ENCODE measurements at places on chromosomes 4 and X. TPM values are rescaled to one million over a fixed set of nuclear protein-coding genes. Genes with fewer than 3 reads are reported as not detected.

DNA sequence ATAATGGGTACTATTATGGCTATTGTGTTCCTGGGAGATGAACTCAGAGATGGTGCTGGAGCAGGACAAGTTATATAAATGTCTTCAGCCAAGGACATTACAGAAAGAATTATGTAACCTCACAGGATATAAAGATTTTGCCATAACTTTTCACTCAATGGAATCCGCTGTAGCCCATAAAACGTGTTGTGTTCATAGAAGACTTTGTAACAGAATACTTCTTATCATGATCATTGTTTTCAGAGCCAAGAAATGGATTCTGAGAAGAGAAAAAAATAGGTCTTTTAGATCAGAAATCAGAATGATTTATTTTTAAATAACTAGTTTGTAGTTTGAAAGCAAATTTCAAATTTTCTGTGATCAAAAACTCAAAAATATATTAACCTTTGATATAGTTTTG is 441.0 kb upstream of the TENM3 start:
- H3K4me3 ChIP-seq = no peak overlapping the region
- no peak for DNase-seq
- no peaks in the 10 kb centered on the region for H3K4me1 ChIP-seq
- no peaks in the 10 kb centered on the region for H3K27me3 ChIP-seq

DNA sequence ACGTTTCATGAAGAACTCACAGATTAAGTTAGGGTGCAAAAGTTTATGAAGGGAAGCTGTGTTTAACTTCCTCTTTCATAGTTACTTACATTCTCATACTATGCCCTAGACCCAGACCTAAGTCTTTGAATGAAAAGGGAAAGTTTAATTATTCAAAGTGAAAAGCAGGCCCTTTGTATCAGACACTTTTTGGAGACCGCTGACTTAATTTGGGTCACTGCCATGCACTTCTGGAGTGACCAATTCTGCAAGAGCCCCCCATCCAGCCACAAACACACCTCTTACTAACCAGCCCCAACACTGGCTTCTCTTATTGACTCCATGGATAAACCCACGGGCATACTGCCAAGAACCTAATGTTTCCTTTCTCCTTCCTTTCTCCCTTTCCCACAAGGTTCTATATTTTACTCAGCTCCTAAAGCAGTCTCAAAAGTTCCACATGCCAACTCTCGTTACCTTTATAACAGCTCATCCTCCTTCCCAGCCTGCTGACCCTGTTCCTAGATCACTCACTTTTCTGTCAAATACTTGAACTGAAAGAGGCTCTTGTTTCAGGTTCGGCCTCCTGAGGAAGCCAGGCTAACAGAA is 34.5 kb downstream of the ABCE1 start:
- no peaks in the 10 kb centered on the region for H3K27me3 ChIP-seq
- DNase-seq = no peak
- peaks cover 5% of the 10 kb centered on the region for H3K36me3 ChIP-seq
- peak overlapping the region; percentile 50 for H3K27ac ChIP-seq
- peaks cover 12% of the 10 kb centered on the region for H3K4me1 ChIP-seq
- no peak overlapping the region for H3K4me3 ChIP-seq

DNA sequence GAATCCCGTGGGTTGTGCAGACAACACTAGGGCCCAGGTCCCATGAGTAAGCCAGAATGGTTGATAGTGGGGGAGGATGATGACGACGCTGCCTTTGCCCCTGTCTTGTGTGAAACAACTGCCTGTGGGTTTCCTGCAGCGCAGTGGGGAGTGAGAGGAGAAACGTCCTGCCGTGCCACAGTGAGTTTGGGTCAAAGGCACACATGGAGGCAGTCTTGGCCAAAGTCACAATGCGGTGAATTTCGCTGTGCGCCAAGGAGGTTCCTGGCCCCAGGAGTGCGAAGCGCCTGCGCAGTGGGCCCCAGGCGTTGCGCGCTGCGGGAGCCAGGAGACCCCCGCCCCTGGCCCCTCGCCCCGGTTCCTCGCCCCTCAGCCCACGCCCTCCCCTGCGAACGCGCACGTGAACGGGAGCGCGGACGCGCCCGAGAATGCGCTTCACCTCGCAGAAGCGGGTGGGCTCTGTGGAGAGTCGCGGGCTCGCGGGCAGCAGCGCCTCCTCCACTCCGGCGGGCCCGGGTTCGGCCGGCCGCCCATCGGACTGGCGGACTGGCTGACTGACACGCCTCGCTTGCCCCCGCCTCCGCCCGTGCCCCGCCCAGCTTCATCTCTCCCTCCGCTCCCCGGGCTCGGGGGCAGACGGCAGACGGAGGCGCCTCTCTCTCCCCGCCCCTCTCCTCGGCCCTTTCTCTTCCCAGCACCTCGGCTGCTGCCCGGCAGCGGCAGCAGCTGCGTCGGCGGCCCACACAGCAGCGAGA is at the start of gene NUDT10:
Gene NUDT10, plus strand, starts transcription at position 635 of the 755 bp plus-strand sequence. CDS start 144 bp downstream, outside the sequence.
- peak; percentile 79 for DNase-seq
- peak within 1 kb of the TSS; percentile 42 for H3K4me3 ChIP-seq
- H3K27ac ChIP-seq = no peak within 1 kb of the TSS
- no peaks in the 10 kb centered on the region for H3K27me3 ChIP-seq
- no peaks in the 10 kb centered on the region for H3K36me3 ChIP-seq
- H3K4me1 ChIP-seq = no peaks in the 10 kb centered on the region

DNA sequence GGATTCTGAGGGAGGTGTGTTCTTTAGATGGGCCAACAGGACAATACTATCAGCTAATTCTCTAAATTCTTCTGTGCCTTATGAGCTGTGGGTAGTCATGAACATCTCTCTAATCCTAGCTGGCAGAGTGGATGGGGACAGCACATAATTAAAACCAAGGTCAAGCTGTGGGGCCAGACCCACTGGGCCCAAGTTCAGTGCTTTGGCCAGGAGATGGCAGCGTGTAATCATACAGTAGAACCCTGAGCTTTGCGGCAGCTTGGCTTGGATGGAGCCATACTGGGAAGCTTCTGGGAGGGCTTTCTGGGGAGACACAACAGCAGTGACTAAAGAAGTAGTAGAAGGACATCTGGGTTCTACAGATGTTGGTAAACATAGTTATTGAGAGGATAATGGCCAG is 140.3 kb upstream of the CXCL13 start:
- no peaks in the 10 kb centered on the region for H3K27me3 ChIP-seq
- no peak overlapping the region for H3K27ac ChIP-seq
- no peaks in the 10 kb centered on the region for H3K36me3 ChIP-seq

DNA sequence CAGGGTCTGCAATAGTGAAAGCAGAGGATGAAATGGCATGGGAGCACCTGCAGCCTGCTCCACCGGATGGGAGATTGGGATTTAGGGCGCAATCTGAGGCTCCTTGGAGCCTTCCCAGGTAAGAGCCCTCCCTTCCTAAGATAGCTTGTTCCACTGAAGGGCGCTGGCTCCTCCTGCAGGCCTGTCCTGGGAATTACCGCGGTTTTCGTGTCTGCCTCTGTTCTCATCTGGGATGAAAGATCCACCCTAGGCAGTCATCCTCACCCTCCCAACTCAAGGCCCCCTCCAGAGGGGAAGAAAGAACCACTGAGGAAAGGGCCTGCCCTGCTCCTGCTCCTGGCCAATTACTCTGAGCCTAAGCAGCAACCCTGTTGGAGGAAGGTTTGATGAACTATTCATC is 547.5 kb downstream of the SMARCA1 start:
- no peaks in the 10 kb centered on the region for H3K36me3 ChIP-seq
- DNase-seq = no peak
- H3K27ac ChIP-seq = no peak overlapping the region
- no peaks in the 10 kb centered on the region for H3K4me1 ChIP-seq
- no peaks in the 10 kb centered on the region for H3K27me3 ChIP-seq

- H3K4me3 ChIP-seq = no peak overlapping the region
- no peaks in the 10 kb centered on the region for H3K36me3 ChIP-seq
- no peaks in the 10 kb centered on the region for H3K27me3 ChIP-seq
- no peaks in the 10 kb centered on the region for H3K4me1 ChIP-seq
- DNase-seq = peak; percentile 51
These were observed 30.7 kb downstream of the HMX1 start for GRCh38 chr4:8840816-8841455.

- H3K4me3 ChIP-seq = no peak overlapping the region
- no peaks in the 10 kb centered on the region for H3K36me3 ChIP-seq
- peaks cover 19% of the 10 kb centered on the region for H3K4me1 ChIP-seq
- no peak for DNase-seq
- no peaks in the 10 kb centered on the region for H3K27me3 ChIP-seq
These were observed 107.2 kb upstream of the LIMCH1 start for GRCh38 chr4:41430792-41431191.

- H3K4me1 ChIP-seq = no peaks in the 10 kb centered on the region
- no peaks in the 10 kb centered on the region for H3K27me3 ChIP-seq
- no peaks in the 10 kb centered on the region for H3K36me3 ChIP-seq
- H3K4me3 ChIP-seq = peak overlapping the region; percentile 54
- H3K27ac ChIP-seq = peak overlapping the region; percentile 88
These were observed 784 bp downstream of the MAP7D3 start for GRCh38 chrX:136250191-136251040.

- peaks cover 21% of the 10 kb centered on the region for H3K27me3 ChIP-seq
- no peak overlapping the region for H3K4me3 ChIP-seq
- H3K36me3 ChIP-seq = no peaks in the 10 kb centered on the region
- H3K27ac ChIP-seq = no peak overlapping the region
- no peaks in the 10 kb centered on the region for H3K4me1 ChIP-seq
These were observed 75.4 kb upstream of the C4orf50 start for GRCh38 chr4:6093671-6094070.

DNA sequence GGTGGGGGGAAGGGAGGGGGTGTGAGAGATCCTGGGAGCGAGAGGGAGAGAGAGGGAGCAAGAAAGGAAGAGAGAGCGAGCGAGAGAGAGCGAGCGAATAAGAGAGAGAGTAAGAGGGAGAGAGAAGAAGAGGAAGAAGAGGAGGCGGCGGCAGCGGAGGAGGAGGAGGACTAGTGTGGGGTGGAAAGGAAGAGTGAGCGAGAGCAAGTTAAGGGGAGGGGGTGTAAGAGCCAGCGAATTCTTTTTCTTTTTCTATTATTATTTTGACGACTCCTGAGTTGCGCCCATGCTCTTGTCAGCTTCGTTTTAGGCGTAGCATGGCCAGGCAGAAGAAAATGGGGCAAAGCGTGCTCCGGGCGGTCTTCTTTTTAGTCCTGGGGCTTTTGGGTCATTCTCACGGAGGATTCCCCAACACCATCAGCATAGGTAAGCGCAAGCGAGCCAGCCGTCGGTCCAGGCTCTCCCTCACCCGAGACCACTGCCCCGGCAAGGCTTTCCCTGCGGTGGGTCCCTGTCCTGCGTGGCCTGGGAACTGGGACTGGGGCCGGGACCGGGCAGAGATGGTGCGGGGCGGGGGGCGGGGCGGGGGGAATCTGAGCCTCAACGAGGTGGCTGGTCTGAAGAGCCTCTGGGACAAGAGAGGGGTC is at the start of gene GRIA3:
Gene GRIA3, plus strand, starts transcription at position 60 of the 647 bp plus-strand sequence. Its CDS starts 258 bp downstream, at position 318.
- no peak within 1 kb of the TSS for H3K4me3 ChIP-seq
- H3K4me1 ChIP-seq = no peaks in the 10 kb centered on the region
- no peak within 1 kb of the TSS for H3K27ac ChIP-seq
- peaks cover 4% of the 10 kb centered on the region for H3K27me3 ChIP-seq

DNA sequence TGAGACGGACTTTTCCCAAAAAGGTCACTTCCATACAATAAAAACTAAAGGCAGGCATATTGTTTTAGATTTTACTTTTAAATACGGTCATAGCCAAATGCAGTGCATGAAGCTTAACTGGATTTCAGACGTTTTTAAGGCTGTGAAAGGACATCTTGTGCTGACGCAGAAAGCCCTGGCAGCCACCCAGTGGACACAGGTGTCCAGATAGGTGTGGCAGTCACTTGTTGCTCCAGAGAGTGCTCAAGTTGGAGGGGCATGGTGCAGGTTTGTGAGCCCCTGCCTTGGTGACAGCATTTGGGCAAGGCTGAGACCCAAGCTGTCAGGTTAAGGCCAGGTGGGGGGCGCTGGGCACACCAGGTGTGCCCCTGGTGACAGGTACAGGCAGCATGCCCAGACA is 135.8 kb upstream of the TBL1X start:
- no peak overlapping the region for H3K27ac ChIP-seq
- H3K4me1 ChIP-seq = no peaks in the 10 kb centered on the region
- DNase-seq = no peak
- H3K36me3 ChIP-seq = no peaks in the 10 kb centered on the region
- no peak overlapping the region for H3K4me3 ChIP-seq

GRCh38 chrX:47743504-47743903 is 84.5 kb upstream of the UXT start:
- no peak overlapping the region for H3K27ac ChIP-seq
- H3K4me1 ChIP-seq = no peaks in the 10 kb centered on the region
- H3K4me3 ChIP-seq = no peak overlapping the region

DNA sequence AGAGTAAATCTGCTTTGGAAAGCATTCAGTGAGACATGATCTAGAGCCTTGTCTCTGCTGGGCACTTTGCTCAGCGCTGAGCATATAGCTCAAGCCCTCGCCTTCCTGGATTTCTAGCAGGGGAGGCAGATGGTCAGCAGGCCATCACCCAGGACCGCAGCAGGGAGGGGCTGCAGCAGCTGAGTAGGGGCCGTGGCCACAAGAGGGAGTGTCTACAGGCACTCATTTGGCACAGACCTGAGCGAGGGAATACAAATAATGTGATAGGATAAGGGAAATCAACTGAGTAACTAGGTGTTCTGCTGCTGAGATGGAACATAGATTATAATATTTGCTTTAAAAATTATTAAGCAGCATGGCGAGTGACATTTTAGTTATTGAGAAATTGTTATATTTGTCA is 30.2 kb downstream of the OFD1 start:
- peak overlapping the region; percentile 28 for H3K27ac ChIP-seq
- no peaks in the 10 kb centered on the region for H3K36me3 ChIP-seq
- H3K4me3 ChIP-seq = no peak overlapping the region
- H3K27me3 ChIP-seq = no peaks in the 10 kb centered on the region
- peaks cover 6% of the 10 kb centered on the region for H3K4me1 ChIP-seq

- no peaks in the 10 kb centered on the region for H3K4me1 ChIP-seq
- peaks cover 5% of the 10 kb centered on the region for H3K27me3 ChIP-seq
- H3K4me3 ChIP-seq = no peak overlapping the region
- H3K27ac ChIP-seq = no peak overlapping the region
- H3K36me3 ChIP-seq = no peaks in the 10 kb centered on the region
These were observed 110.3 kb downstream of the DRD5 start for GRCh38 chr4:9891740-9892139.

DNA sequence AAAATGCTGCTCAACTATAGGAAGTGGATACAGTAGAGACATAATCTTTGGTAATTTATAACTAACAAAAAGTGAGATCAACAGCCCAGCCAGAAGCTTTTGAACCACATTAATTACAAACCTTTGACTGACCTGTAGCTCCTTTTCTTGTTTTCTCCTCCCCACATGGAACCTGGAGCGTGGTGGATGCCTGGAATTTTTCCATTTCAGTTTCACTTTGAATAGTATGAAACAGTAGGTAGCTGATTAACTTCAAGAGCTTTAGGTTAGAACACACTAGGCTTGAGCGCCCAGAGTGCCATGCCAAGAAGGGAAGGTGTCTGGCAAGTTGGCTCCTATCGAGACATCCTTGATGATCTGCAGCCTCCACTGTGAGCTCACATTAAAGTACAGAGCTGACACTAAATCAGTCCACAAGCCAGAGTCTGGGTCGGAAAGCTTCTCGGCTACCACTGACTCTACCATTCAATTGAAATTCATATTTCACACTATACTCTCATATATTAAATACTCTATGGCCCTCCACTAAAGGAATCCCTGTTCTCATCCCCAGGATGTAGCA is 143.4 kb downstream of the GLRA2 start:
- H3K27me3 ChIP-seq = no peaks in the 10 kb centered on the region
- no peak for DNase-seq
- H3K36me3 ChIP-seq = no peaks in the 10 kb centered on the region

GRCh38 chrX:66625525-66625924 is 13.4 kb downstream of the EDA2R start:
- no peak overlapping the region for H3K27ac ChIP-seq
- no peak for DNase-seq
- no peaks in the 10 kb centered on the region for H3K4me1 ChIP-seq
- H3K27me3 ChIP-seq = no peaks in the 10 kb centered on the region
- no peaks in the 10 kb centered on the region for H3K36me3 ChIP-seq

The SPATA4 gene
- not detected for total RNA-seq

The GAGE12J gene
- total RNA-seq = not detected

The CABS1 gene
- total RNA-seq = not detected

The SSX3 gene
- total RNA-seq = not detected

The LPAR4 gene
- total RNA-seq = 0.26 TPM

The IL1RAPL1 gene
- total RNA-seq = not detected

The CXCL5 gene
- total RNA-seq = 1.6 TPM

The BEX5 gene
- 4.0 TPM for total RNA-seq

The ADGRG4 gene
- 0.03 TPM for total RNA-seq
